ENCODE measurements at places on chromosomes 4 and X.

DNA sequence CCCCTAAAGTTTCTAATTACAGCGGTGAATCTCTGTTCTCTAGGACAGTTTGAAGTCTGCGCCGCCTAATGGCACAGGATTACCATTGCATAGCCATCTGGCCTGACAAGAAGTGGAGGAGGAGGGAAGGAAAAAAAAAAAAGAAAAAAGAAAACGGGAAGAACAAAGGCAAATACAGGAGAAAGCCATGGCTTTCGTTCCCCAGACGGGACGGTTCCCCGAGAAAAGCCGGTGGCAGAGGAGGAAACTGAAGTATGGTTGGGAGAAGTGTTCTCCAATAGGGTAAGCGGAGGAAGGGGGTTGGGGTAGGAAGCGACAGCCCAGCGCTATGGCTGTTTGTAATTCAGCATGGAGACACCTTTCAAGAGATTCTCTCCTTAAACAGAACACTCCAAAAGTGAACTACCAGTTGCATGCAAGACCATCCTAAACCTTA, 80.8 kb downstream of the HMGN5 start:
- peak overlapping the region; percentile 98 for H3K4me3 ChIP-seq
- peaks cover 36% of the 10 kb centered on the region for H3K27me3 ChIP-seq
- H3K36me3 ChIP-seq, result peaks cover 4% of the 10 kb centered on the region
- peaks cover 15% of the 10 kb centered on the region for H3K4me1 ChIP-seq
- peak; percentile 47 for DNase-seq

DNA sequence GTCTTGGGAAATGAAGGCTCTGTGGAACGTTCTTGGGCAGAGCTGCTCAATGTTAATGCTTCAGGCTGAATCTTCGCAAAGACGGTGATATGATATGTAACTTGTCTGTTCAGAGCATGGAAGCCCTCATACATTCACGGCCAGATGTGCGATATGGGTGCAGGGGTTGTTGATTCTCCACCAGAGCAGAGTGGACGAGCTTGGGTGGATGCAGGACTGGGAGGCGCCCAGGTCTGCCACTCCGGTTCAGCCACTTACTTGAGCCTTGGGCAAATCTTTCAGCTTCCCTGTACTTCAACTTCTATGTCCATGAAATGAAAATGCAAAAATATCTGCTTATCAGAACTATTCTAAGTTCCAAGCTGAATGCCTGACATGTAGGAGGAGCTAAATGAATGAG, 47.4 kb upstream of the MND1 start:
- H3K36me3 ChIP-seq, result peaks cover 94% of the 10 kb centered on the region
- H3K27me3 ChIP-seq, result peaks cover 4% of the 10 kb centered on the region
- H3K27ac ChIP-seq, result peak overlapping the region; percentile 8

GRCh38 chr4:7964459-7964858, 24.8 kb upstream of the AFAP1 start:
- H3K4me1 ChIP-seq, result peaks cover 61% of the 10 kb centered on the region
- H3K4me3 ChIP-seq, result no peak overlapping the region
- H3K27me3 ChIP-seq, result peaks cover 6% of the 10 kb centered on the region
- H3K27ac ChIP-seq, result no peak overlapping the region

GRCh38 chr4:140704392-140704960, 51.7 kb downstream of the TBC1D9 start:
- H3K27me3 ChIP-seq, result peaks cover 7% of the 10 kb centered on the region
- peaks cover 26% of the 10 kb centered on the region for H3K36me3 ChIP-seq
- DNase-seq, result no peak
- no peak overlapping the region for H3K27ac ChIP-seq
- peaks cover 6% of the 10 kb centered on the region for H3K4me1 ChIP-seq

GRCh38 chr4:181618896-181619295, 624.3 kb upstream of the TENM3 start:
- no peak overlapping the region for H3K4me3 ChIP-seq
- H3K27me3 ChIP-seq, result no peaks in the 10 kb centered on the region
- no peak for DNase-seq
- H3K4me1 ChIP-seq, result peaks cover 4% of the 10 kb centered on the region
- no peaks in the 10 kb centered on the region for H3K36me3 ChIP-seq

GRCh38 chr4:151681085-151681484, 79.7 kb downstream of the GATB start:
- H3K27ac ChIP-seq, result no peak overlapping the region
- no peak overlapping the region for H3K4me3 ChIP-seq
- DNase-seq, result no peak
- peaks cover 47% of the 10 kb centered on the region for H3K36me3 ChIP-seq

DNA sequence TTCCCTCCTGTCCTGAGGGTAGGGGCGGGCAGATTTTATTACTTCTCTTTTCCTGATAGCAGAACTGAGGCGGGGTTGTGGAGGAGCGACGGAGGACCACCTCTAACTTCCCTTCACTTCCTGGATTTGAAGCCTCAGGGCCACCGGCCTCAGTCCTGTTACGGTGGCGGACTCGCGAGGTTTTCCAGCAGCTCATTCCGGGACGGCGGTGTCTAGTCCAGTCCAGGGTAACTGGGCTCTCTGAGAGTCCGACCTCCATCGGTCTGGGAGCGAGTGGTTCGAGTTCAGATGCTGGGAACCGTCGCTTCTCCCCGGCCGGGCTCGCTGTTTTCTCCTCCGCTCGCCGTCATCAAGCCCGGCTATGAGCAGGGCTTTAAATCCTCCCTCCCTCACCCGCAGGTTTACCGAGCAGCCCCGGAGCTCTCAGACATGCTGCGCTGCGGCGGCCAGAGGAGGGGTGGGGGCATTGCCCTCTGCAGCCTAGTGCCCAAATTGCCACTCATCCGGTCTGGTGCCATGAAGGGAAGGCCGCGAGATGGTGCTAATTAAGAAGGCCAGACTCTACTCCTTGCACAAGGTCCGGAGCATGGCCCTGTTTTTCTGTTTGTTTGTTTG, 23.3 kb downstream of the HAND2 start:
- peaks cover 100% of the 10 kb centered on the region for H3K27me3 ChIP-seq
- peak; percentile 42 for DNase-seq
- peak overlapping the region; percentile 84 for H3K4me3 ChIP-seq
- no peaks in the 10 kb centered on the region for H3K36me3 ChIP-seq
- peaks cover 19% of the 10 kb centered on the region for H3K4me1 ChIP-seq
- H3K27ac ChIP-seq, result no peak overlapping the region

DNA sequence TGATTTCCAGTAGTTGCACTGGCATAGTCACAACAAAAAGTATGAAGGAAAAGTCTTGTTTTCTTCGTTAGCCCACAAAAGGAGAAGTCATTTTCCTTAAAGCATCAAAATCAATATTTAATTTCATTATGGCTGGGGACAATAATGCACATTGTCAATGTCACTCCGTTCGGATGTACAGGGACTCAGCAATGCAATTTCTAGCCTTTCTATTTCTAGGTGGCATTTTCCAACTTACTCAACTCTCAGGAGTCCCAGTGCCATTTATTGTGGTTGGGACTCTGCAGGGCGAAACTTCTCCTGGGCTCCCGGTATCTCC, 99.6 kb downstream of the CEP135 start:
- H3K36me3 ChIP-seq, result peaks cover 5% of the 10 kb centered on the region
- peaks cover 4% of the 10 kb centered on the region for H3K27me3 ChIP-seq
- peak overlapping the region; percentile 87 for H3K27ac ChIP-seq
- peaks cover 28% of the 10 kb centered on the region for H3K4me1 ChIP-seq
- no peak for DNase-seq

DNA sequence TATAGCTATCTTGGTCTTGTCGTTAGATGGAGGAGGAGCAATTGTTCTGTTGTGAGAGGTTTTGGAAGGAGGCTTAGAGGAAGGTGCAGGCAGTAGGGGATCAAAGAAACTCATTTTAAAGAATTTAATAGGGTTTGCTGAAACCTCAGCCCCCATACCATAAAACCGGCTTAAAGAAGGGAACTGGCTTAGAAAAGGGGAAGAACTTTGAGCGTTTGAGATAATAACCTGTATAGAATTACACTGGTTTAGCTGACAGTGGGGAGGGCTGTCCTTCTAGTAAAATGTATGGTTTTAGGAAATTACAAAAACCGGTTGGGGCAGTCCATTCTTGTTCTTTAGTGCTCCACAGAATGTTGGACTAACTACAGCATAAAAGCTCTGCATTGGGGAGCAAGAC, 128.1 kb downstream of the KDM6A start:
- H3K27ac ChIP-seq, result peak overlapping the region; percentile 90
- peaks cover 43% of the 10 kb centered on the region for H3K36me3 ChIP-seq
- peaks cover 21% of the 10 kb centered on the region for H3K4me1 ChIP-seq
- H3K27me3 ChIP-seq, result peaks cover 3% of the 10 kb centered on the region
- H3K4me3 ChIP-seq, result no peak overlapping the region

All from nephron progenitor cell (in vitro differentiated cells).